ENCODE measurements at places on chromosomes 13 and 19.

DNA sequence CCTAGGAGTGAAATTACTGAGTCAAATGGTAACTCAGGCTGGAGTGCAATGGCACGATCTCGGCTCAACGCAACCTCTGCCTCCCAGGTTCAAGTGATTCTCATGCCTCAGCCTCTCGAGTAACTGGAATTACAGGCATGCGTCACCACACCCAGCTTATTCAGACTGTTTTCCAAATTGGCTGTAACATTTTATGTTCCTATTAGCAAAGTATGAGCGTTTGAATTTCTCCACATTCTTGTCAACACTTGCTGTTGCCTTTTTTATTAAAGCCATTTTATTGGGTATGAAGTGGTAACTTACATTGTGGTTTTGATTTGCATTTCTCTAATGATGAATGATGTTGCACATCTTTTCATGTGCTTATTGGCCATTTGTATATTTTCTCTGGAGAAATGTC lies 7.9 kb downstream of the IPO5 start:
- DNase-seq = no peak

- no peak for DNase-seq
Observed at GRCh38 chr13:105565136-105565727, 970.2 kb downstream of the EFNB2 start.

DNA sequence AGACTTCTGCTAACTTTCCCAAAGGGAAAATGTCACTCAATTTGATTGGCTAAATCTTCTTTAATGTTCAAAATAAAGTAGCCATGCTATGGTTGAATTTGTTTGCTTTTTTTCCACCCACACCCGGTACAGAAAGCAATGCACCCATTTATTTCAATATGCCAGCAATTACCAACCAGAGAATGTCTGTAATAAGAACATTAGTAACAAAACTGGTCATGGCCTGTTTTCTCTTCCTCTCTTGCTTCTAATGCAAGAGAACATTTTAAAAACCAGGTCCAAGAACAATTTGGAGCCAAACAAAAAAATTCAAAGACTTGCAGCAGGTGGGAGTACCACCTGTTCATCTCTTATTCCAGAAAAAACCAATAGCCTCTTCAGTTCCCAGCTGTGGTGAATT lies 1108.8 kb upstream of the PCDH20 start:
- DNase-seq = no peak

DNA sequence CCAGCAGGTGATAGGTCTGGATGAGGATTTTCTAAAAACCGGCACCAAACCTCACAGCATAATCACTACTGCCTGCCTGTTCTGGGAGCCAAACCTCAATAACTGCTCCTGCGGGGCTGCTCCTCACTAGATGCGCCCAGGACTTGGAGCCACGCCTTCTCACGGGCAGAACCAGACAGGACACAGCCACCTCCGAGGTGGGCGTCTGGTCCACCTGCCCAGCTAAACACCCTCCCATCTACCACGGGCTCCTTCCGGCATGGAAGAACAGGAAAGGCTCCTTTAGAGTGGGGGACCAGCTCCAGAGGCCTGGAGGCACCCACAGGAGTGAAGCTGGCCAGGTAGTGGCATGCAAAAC lies 73.5 kb downstream of the PEPD start:
- no peak for DNase-seq
